ENCODE measurements at places on chromosomes 4 and X. TPM values are rescaled to one million over a fixed set of nuclear protein-coding genes. Genes with fewer than 3 reads are reported as not detected.

GRCh38 chr4:182177166-182177565 lies 66.0 kb upstream of the TENM3 start:
- no peak for DNase-seq

GRCh38 chr4:183968931-183969330 lies 63.8 kb downstream of the STOX2 start:
- no peak for DNase-seq

GRCh38 chr4:10260777-10261176 lies 144.2 kb upstream of the WDR1 start:
- no peak for DNase-seq

DNA sequence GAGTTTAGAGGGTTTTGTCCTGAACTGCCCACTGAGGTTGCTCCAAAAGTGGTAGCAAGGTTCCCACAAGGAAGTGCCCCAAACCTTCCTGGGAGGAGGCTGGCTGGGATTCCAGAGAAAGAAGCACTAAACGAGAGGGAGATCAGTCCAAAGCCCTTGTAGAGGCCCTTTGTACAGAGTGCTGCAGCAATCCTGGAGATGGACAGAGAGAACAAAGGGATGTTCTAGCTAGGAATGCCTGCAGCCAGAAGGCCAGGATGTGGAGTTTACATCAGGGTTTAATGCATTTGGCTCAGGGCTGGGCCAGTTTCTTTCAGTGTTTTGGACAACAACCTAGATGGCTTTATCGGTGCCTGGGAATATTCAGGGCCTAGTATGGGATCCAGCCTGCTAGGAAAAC lies 2155.1 kb upstream of the AGA start:
- DNase-seq = no peak

- DNase-seq = no peak
Measured at GRCh38 chr4:138650929-138651448, 364.6 kb upstream of the NOCT start.

- DNase-seq = no peak
Measured at GRCh38 chr4:20283039-20283438, 31.3 kb downstream of the SLIT2 start.

DNA sequence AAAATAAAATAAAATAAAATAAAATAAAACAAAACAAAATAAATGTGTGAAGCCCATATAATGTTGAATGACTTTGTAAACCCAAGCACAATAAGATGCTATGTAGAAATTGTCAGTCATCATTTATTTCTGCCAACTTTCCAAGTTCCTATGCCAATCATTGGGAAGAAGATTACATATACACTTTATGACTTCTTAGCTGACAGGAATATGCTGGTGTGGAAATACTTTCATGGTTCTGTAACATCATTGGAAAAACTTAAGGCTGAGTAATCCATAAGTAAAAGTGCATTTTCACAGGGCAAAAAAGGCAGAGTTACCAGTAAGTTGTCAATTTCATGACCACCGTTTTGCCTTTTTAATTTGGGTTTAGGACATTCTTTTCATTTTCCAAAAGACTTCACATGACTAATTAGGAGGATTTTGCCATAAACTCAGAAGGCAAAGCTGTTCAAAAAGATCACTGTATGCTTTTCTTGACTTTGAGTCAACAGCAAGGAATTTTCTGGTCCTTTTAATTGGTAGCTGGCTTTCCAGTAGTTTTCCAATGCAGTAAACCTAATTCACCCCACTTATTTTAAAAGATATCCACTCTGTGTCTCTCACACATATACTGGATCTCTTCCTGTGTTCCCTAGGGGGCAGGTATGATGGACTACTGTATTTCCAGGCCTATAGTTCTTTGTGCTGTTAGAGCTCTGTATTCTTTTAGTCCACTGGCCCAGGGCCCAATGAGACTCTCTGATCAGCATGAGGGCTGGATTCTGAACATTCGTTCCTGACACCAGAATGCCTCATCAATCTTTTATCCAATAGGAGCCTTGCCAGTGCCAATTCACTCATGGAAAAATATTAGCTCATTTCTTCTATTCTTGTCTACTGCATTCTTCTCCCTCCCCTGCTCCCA lies 26.2 kb upstream of the SCRG1 start:
- no peak for DNase-seq

DNA sequence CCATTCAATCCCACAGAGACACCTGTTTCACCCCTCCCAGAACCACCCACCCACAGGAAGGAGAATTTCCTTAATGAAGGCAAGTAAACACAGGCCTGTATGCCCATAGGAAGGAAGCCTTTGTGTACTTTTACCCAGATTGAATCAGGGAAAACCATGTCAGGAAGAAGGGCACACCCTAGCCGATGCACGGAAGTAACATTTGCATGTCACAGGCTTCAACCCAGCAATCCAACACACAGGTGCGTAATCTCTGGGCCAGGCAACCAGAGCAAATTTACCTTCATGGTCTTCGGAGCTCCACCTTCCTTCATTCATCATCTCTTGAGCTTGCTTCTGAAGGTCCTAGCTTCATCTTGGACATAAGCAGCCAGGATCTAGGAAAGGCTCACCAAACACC lies 206.3 kb downstream of the SHROOM3 start:
- no peak for DNase-seq

DNA sequence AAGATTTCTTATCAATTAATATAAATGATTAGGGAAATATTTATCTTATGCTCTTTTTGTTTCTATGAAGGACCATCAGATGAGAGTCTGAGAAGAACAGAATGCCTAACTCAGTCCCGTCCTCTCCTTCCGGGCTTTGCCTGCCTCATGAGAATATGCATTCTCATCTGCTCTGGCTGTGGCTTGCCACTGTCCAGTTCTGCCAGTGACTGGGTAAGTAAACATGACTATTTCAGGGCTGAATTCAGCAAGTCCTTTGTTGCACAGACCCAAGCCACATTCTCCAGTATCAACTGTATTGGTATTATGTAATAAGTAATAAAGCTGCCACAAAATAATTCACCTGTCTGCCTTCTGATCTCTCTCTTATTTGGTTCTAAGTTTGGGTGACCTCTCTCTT lies 110.7 kb downstream of the WDFY3 start:
- DNase-seq = no peak

- DNase-seq = no peak
Measured at GRCh38 chr4:56463711-56464110, 3.7 kb upstream of the SRP72 start.

GRCh38 chr4:110248831-110249253 lies 50.4 kb upstream of the ELOVL6 start:
- DNase-seq = no peak

DNA sequence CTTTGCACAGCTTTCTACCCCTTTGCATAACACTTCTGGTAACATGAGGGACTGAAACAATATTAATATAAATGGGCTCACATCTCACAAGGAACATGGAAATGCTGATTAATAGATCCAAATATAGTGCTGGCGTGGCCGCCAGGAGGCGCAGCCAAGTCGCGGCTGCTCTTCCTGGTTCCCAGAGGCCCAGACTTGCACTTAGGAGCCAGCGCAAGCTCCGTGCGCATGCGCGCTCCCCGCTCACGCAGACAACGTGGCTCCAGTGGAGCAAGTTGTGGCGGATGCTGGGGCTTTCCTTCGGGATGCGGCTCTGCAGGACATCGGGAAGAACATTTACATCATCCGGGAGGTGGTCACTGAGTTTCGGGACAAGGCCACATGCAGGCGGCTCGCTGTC lies 318.3 kb upstream of the SLC7A11 start:
- no peak for DNase-seq

DNA sequence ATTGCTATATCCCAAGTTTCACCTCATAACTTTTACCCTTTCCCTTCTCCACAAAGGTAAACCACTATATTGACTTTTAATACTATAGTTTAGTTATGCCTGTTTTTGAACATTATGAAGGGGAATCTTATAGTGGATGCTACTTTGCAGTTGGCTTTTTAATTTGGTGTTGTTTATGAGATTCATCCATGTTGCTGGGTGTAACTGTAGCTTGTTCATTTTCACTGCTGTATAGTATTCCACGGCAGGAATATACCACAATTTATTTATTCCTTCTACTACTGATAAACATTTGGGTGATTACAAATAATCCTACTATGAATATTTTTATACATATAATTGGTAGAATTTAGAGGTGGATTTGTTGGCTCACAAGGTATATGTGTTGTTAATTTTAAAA lies 88.4 kb upstream of the NALF2 start:
- no peak for DNase-seq

DNA sequence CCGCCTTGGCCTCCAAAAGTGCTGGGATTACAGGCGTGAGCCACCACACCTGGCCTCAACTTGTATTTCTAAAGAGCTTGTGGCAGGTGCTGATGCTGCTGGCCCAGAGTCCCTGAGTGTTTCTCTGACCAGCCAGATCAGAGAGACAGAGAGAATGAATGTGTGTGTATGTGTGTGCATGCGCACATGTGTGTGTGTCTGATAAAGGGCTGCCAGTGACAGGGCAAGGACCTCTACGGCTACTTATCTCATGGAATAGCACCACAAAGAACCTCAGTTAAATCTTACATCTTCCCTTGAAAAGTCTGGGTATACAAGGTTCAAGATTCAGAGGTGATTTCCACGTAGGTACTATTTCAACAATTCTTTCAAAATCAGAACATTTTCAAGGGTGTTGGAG lies 86.0 kb downstream of the SCD5 start:
- DNase-seq = no peak

DNA sequence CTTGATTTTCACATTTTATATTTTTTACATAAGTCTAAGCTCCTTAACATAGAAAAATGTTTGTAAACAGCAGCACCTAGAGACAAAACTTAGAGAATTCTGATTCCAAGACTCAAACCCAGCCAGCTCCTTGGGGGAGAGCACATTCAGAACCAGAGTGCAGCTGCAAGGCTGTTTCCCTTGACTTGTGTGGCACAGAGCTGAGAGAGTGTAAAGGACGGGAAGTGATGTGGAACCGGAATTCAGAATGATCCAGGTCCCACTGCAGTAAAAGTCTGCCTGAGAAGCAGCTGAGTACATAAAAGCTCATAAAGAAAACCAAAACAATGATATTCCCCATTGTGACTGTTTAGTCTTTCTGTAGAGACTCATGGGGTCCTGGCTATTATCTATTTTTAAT lies 713.8 kb downstream of the RAB28 start:
- DNase-seq = peak; percentile 16

DNA sequence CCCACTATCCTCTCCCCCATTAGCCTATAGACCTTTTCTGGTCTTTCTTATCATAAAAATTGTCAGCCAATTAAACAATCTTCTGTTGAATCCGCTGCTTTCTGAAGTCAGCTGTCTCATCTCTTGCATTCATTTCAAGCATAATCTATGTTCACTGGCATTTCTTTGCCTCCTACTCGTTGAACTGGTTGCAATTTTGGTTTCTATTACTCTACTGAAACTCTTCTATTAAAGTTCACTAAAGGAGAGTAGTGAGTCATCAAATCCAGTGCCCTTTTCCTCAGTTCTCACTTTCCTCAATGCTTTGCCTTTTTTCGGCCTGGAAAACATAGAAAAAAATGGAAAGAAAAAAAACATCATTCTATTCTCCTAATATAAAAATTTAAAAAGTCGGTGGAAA lies 23.9 kb upstream of the CXCL13 start:
- no peak for DNase-seq

GRCh38 chr4:148259841-148260240 lies 182.4 kb downstream of the NR3C2 start:
- no peak for DNase-seq

DNA sequence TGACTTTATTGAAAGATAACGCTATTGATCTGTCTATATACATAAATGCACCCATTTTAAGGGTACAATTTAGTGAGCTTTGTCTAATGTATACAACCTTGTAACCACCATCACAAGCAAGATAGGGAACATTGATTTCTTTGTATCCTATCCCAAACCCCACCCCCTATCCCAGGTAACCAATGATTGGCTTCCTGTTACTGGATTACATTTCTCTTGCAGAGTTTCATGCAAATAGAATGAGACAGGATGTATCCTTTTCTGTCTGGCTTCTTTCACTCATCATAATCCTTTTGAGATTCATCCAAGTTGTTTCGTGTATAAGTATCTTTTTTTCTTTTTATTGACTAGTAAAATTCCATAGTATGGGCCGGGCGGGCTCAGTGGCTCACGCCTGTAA lies 1.6 kb upstream of the GRIPAP1 start:
- no peak for DNase-seq

DNA sequence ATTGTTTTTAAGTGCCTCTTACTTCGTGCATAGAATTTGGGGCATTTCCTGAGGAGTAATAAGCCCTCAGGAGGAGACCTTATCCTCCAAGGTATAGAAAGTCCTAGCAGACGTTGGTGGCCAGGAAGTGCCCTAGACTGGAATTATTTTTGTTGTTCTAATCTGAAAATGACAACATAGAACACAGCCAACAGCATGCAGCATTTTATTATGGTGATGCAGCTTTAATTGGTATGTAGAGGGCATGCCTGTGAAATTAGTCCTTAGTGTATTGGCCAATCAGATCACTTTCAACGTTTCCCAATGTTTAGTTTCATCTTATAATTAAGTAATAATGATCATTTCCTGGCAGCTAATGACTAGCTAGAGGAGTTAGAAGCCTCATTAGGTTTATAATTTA lies 199.2 kb downstream of the SHROOM3 start:
- no peak for DNase-seq

DNA sequence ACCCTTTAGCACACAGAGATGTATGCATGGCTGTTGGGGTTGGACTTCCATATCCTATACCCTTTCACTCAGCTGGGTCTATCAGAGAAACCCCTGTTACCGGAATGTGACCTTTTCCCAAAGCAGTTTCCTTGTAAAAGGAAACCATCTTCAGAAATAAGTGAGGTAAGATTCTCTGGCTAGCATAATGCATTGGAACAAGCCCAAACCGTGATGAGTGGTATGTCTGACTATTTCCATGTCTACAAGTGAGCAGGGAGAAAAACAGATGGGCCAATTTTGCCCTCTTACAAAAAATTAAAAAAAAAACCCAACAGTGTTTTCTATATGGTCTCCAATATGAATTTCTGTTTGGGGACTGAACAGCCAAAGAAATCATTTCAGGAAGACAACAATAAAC lies 283.9 kb downstream of the SMARCA1 start:
- DNase-seq = no peak

- DNase-seq = no peak
Measured at GRCh38 chrX:16160729-16161128, 6.6 kb upstream of the MAGEB17 start.

GRCh38 chr4:114334884-114335330 lies 263.7 kb upstream of the UGT8 start:
- DNase-seq = no peak

Gene ABRAXAS1
- 28.2 TPM for polyA plus RNA-seq

Gene ARHGAP24
- polyA plus RNA-seq = 138 TPM

Gene SYN1
- 6.4 TPM for polyA plus RNA-seq

Gene USP17L30
- not detected for polyA plus RNA-seq

Gene KCND1
- 2.2 TPM for polyA plus RNA-seq

Gene CD38
- 1.1 TPM for polyA plus RNA-seq

Gene NLGN4X
- polyA plus RNA-seq = 13.7 TPM
